Neural crest cell (in vitro differentiated cells): ENCODE measurements at places on chromosomes 6 and 20. TPM values are rescaled to one million over a fixed set of nuclear protein-coding genes. Genes with fewer than 3 reads are reported as not detected.

Gene SAPCD1
- total RNA-seq: 21.3 and 25.1 TPM in 2 replicates

Gene PSORS1C1
- total RNA-seq: not detected in 2 replicates

Gene CAGE1
- total RNA-seq: 0.16 and 0.20 TPM in 2 replicates

Gene ADGRF1
- total RNA-seq: 0.09 TPM in 1 of 2 replicates, not detected in the other

Gene TCP11
- total RNA-seq: not detected in 2 replicates

Gene PDYN
- total RNA-seq: 0.55 and 0.63 TPM in 2 replicates

Gene CTAGE9
- not detected in 2 replicates for total RNA-seq

Gene BLOC1S5
- total RNA-seq: 21.9 and 23.2 TPM in 2 replicates

Gene CD109
- 0.73 and 0.84 TPM in 2 replicates for total RNA-seq

Gene BPI
- not detected in 2 replicates for total RNA-seq

Gene PAK5
- total RNA-seq: 1.8 and 2.0 TPM in 2 replicates

Gene SERINC1
- 47.9 and 51.3 TPM in 2 replicates for total RNA-seq

DNA sequence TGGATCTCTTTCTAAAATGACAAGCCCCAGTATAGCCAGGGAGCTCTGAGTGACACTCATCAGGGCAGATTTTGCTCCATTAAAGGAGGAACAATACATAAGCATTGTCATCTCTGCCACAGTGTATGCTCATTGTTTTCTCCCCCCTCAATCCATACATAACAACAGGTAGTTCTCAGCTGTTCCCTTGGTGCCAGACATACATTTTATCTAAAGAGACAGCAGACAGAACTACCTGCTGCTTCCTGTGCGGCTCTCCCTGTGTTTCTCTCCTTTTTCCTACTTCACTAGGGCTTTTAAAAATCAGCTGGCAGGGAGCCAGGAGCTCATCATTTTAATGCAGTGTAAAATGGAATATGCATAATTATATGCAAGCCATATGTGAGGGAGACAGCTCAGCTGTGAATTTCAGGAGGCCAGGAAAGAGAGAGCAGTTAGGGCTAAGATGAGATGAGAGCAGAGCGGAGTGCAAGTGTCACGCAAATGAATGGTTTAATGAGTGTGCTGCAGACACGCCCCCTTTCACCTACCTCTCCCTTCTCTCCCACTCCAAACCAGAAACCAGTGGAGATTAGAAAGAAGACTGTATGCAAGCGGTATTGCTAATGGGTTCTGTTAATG is 96.0 kb downstream of the SOBP start:
- H3K27ac ChIP-seq: no peak overlapping the region
- H3K27me3 ChIP-seq: no peaks in the 10 kb centered on the region
- peaks cover 71% of the 10 kb centered on the region for H3K4me1 ChIP-seq
- H3K4me3 ChIP-seq: no peak overlapping the region

- no peaks in the 10 kb centered on the region for H3K36me3 ChIP-seq
- DNase-seq: no peak
- no peaks in the 10 kb centered on the region for H3K27me3 ChIP-seq
- no peak overlapping the region for H3K4me3 ChIP-seq
- peaks cover 30% of the 10 kb centered on the region for H3K4me1 ChIP-seq
Observed at GRCh38 chr6:112298816-112299281, 44.5 kb upstream of the LAMA4 start.

DNA sequence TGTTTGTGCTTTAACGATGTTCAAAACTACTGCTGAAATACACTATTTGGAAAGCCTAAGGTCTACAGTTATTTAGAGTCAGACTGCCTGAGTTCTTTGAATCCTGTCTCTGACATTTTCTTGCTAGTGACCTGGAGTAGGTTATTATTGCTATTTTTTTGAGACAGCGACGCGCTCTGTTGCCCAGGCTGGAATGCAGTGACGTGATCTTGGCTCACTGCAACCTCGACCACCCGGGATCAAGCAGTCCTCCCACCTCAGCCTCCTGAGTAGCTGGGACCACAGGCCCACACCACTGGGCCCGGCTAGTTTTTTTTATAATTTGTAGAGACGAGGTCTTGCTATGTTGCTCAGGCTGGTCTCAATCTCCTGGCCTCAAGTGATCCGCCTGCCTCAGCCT is 96.6 kb downstream of the TIAM2 start:
- H3K4me1 ChIP-seq: peaks cover 14% of the 10 kb centered on the region
- no peak overlapping the region for H3K27ac ChIP-seq
- H3K36me3 ChIP-seq: peaks cover 17% of the 10 kb centered on the region
- no peak overlapping the region for H3K4me3 ChIP-seq

DNA sequence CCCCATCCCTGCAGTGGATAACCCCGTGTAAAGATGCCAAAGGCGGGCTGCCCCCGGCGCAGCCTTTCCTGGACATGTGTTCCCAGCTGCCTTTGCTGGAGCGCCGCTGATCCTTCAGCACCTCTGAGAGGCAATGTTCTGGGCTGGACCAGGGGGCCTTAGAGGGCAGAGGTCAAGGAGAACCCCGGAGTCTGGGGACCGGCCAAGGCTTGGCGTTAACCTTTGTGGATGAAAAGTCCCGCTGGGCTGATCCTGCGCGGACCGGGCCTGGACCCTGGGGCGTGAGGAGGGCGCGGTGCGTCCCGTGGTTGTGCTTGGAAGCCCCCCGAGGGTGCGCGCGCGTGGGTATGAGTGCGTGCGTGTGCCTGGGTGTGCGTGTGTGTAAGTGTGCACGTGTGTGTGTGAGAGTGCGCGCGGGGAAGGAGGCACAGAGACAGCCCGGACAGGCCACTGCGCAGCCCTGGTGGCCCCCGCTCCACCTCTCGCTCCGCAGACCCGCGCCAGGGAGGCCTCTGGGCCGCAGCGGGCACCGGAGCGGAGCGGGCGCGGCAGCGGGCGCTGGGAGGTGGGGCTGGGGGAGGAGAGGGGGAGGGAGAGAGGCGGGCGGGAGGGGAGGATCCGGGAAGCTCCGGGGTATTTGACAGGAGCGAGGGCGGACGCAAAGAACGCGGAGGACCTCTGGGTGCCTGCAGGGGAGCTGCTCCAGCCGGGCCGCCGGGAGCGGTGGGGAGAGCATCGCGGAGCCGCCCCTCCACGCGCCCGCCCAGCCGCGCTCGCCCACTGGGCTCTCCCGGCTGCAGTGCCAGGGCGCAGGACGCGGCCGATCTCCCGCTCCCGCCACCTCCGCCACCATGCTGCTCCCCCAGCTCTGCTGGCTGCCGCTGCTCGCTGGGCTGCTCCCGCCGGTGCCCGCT is at the start of gene SMOC2:
Gene SMOC2 (plus strand): TSS at position 665 of the 914 bp plus-strand sequence. CDS start 187 bp downstream, at position 852.
- DNase-seq: no peak
- peaks cover 14% of the 10 kb centered on the region for H3K4me1 ChIP-seq

- DNase-seq: no peak
- H3K27ac ChIP-seq: no peak overlapping the region
- no peak overlapping the region for H3K4me3 ChIP-seq
- peaks cover 2% of the 10 kb centered on the region for H3K36me3 ChIP-seq
Observed at GRCh38 chr6:165939047-165939446, 228.6 kb downstream of the TBXT start.

DNA sequence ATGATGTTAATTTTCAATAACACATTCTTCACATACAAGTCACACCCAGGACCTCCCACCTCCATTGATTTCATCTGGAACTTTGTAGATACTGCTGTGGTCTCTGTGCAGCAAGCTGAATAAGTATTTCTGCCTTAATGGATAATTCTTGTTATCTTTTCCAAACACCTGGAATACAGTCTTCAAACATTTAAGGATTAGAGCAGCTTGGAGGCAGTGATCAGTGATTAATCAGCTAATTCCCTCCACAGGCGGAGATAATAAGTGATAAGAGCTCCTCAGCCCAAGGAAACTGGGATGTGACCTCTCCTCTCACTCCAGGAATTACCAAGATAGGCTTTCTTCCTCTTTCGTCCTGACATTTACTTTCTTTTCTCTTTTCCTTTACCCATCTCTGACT is 110.7 kb downstream of the FIG4 start:
- H3K4me3 ChIP-seq: no peak overlapping the region
- peaks cover 11% of the 10 kb centered on the region for H3K4me1 ChIP-seq
- DNase-seq: no peak
- H3K27ac ChIP-seq: no peak overlapping the region
- H3K27me3 ChIP-seq: no peaks in the 10 kb centered on the region
- H3K36me3 ChIP-seq: no peaks in the 10 kb centered on the region

DNA sequence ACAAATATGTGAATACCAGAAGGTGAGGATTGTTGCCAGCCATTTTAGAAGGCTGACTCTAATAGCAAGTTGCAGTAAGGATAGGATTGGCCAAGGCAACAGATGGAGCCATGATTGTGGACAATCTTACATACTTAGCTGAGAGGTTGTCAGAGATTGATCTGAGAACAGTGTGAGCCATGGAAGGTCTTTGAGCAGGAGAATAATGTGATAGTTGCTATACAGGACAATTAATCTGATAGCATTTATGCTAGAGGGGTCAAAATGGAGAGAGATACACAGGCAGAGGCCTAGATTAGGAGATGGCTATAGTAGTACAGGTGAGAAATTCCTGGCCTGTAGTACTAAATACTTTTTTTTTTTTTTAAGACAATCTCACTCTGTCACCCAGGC is 23.8 kb downstream of the PPARD start:
- H3K4me3 ChIP-seq: no peak overlapping the region
- no peak for DNase-seq
- H3K27ac ChIP-seq: no peak overlapping the region
- no peaks in the 10 kb centered on the region for H3K27me3 ChIP-seq

- H3K4me1 ChIP-seq: peaks cover 23% of the 10 kb centered on the region
- no peaks in the 10 kb centered on the region for H3K36me3 ChIP-seq
- H3K27me3 ChIP-seq: no peaks in the 10 kb centered on the region
- no peak for DNase-seq
- H3K27ac ChIP-seq: no peak overlapping the region
- no peak overlapping the region for H3K4me3 ChIP-seq
Observed at GRCh38 chr6:128597004-128597403, 76.6 kb upstream of the PTPRK start.

- no peak overlapping the region for H3K27ac ChIP-seq
- peaks cover 13% of the 10 kb centered on the region for H3K36me3 ChIP-seq
- no peak overlapping the region for H3K4me3 ChIP-seq
- no peak for DNase-seq
Observed at GRCh38 chr6:156928126-156928525, 150.9 kb downstream of the ARID1B start.

- peaks cover 4% of the 10 kb centered on the region for H3K4me1 ChIP-seq
- no peak overlapping the region for H3K4me3 ChIP-seq
- DNase-seq: no peak
- no peaks in the 10 kb centered on the region for H3K36me3 ChIP-seq
- no peaks in the 10 kb centered on the region for H3K27me3 ChIP-seq
- H3K27ac ChIP-seq: no peak overlapping the region
Observed at GRCh38 chr6:15143086-15143485, 102.8 kb upstream of the JARID2 start.

- no peaks in the 10 kb centered on the region for H3K36me3 ChIP-seq
- DNase-seq: peak; percentile 16
- H3K4me1 ChIP-seq: no peaks in the 10 kb centered on the region
- H3K4me3 ChIP-seq: no peak overlapping the region
Observed at GRCh38 chr6:116111552-116112528, 11.2 kb downstream of the NT5DC1 start.

- no peak overlapping the region for H3K4me3 ChIP-seq
- H3K27me3 ChIP-seq: no peaks in the 10 kb centered on the region
- H3K27ac ChIP-seq: no peak overlapping the region
- no peaks in the 10 kb centered on the region for H3K4me1 ChIP-seq
Observed at GRCh38 chr20:6651016-6651415, 116.5 kb upstream of the BMP2 start.

- no peak overlapping the region for H3K27ac ChIP-seq
- H3K4me3 ChIP-seq: no peak overlapping the region
- DNase-seq: no peak
- no peaks in the 10 kb centered on the region for H3K4me1 ChIP-seq
Observed at GRCh38 chr20:5864428-5864827, 85.9 kb downstream of the TRMT6 start.

DNA sequence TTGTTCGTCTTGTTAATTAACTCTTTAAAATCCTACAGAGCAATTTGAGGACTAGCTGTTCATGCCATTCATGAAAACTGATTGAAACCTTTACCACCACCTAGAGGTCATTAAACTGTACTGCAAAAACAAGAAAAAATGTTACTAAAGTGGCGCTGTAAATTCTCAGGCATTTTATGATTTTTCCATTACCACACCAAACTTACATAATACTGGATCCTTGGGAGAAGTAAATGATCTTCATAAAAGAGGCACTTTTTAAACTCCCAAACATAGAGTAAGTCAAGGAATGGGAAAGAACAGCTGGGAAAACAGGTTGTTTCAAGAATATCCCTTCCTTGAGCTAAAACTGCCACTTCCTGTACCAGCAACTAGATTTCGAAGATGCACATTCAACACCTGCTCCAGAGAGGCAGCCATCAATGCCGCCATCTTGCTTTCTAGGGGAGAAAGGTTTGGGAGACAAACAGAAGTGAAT is 54.3 kb downstream of the MYLIP start:
- H3K27me3 ChIP-seq: peaks cover 37% of the 10 kb centered on the region
- DNase-seq: no peak
- no peaks in the 10 kb centered on the region for H3K36me3 ChIP-seq
- no peak overlapping the region for H3K27ac ChIP-seq
- H3K4me3 ChIP-seq: no peak overlapping the region

GRCh38 chr20:54043076-54043967 is 27.1 kb downstream of the BCAS1 start:
- no peak for DNase-seq
- no peak overlapping the region for H3K4me3 ChIP-seq
- no peaks in the 10 kb centered on the region for H3K36me3 ChIP-seq

- no peaks in the 10 kb centered on the region for H3K4me1 ChIP-seq
- DNase-seq: no peak
- no peak overlapping the region for H3K27ac ChIP-seq
- no peak overlapping the region for H3K4me3 ChIP-seq
- H3K27me3 ChIP-seq: no peaks in the 10 kb centered on the region
Observed at GRCh38 chr6:72365773-72366172, 256.1 kb upstream of the KCNQ5 start.

GRCh38 chr20:2817891-2818595 is 1.9 kb downstream of the TMEM239 start:
- peaks cover 4% of the 10 kb centered on the region for H3K4me1 ChIP-seq
- no peaks in the 10 kb centered on the region for H3K36me3 ChIP-seq
- no peak overlapping the region for H3K4me3 ChIP-seq
- no peak overlapping the region for H3K27ac ChIP-seq

DNA sequence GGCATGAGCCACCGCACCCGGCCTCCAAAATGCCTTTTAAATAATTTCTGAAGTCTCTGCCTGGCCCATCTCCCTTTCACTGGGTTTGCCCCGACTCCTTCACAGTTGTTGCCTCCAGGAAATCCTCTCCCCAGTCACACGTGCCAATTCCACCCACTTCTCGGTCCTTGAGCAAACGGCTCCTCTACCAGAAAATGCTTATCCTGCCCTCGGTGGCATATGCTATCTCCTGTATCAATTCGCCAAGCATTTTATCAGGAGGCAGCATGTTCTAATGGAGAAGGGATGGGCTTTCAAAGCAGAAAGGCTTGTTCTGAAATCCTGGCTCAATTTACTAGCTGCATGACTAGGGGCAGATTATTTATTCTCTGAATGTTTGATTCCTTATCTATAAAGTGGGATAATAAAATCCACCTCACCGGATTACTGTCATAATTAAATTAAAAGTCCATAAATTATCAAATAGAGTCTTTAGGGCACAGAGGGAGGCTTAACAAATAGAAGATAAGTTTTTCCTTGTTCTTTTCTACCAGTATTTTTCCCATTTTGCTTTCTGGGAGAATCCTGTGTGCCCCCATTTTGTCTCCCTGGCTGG is 66.3 kb downstream of the PPP1R3G start:
- H3K36me3 ChIP-seq: no peaks in the 10 kb centered on the region
- H3K27me3 ChIP-seq: no peaks in the 10 kb centered on the region
